Brain pericyte (primary cell): ENCODE measurements at places on chromosomes 16 and 17.

- peak; percentile 68 for DNase-seq
Measured at GRCh38 chr17:62628831-62629555, 1.5 kb downstream of the MRC2 start.

GRCh38 chr16:31253642-31254045, 6.1 kb upstream of the ITGAM start:
- DNase-seq: no peak

- DNase-seq: no peak
Measured at GRCh38 chr16:72189865-72190371, 18.0 kb upstream of the PMFBP1 start.

- no peak for DNase-seq
Measured at GRCh38 chr16:71645450-71645849, 19.5 kb downstream of the MARVELD3 start.

DNA sequence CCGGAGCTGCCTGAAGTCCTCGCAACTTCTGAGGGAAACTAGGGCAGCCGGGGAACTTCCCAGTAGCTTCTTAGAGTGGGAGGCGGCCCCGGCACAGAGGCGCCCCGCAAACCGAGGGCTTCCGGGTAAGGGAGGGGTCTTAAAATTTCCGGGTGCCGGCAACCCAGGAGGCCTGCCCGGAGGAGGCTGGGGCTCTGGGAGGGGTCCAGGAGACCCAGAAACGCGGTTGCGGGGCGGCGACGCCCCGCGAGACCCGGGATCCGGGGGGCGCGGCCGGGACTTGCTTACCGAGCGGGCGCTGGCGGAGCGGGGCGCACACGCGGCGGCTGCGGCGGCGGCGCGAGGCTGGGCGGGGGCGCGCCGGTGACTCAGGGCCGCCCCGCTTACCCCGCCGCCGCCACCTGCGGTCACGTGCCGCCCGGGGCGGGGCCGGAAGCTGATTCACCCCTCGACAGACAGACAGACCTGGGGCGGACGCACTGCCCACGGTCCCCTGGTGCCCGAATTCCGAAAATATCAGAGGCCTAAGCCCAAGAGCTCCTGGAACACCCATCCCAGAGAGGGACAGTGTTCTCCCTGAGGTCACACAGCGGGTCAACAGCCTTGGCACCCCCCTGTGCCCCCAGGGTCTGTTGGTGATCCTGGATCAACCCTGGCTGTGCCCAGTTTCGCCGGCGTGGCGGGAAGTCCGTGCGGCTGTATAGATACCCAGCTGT, at the start of gene FAM83G:
Gene FAM83G, minus strand, starts transcription at position 344 of the 716 bp plus-strand sequence. CDS start 723 bp downstream, outside the sequence.
- DNase-seq: no peak

DNA sequence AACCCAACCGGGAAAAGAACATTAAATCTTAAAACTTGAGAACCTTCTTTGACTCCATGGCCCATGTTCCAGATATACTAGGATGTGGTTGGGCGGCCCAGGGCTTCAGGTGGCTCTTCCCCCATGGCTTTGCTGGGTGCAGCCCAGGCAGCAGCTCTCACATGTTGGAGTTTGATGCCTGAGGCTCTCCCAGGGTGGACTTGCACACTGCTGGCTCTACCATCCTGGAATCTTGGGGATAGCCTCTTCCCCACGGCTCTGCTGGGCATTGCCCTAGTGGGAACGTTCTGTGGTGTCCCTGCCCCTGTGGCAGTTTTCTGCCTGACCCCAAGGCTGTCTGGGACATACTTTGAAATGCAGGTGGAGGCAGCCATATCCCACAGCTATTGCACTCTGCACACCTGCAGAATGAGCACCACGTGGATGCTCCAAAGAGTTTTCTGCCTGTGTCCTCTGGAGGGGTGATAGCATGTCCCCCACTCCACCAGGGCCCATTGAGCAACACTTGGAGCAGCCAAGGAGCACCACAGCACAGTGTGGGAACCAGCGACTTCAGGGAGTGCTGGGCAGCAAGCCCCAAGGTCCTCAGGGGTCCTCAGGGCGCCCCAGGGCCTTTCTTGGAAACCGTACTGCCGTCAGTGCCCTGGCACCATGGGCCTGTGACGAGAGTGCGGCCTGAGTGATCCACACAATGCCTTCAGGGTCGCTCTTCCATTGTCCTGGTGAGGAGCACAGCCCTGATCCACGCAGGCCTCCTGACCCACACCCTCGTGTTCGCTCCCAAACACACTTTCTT, 70.8 kb downstream of the GOSR1 start:
- DNase-seq: no peak

GRCh38 chr16:27721531-27722181, 171.7 kb downstream of the KATNIP start:
- DNase-seq: peak; percentile 67

DNA sequence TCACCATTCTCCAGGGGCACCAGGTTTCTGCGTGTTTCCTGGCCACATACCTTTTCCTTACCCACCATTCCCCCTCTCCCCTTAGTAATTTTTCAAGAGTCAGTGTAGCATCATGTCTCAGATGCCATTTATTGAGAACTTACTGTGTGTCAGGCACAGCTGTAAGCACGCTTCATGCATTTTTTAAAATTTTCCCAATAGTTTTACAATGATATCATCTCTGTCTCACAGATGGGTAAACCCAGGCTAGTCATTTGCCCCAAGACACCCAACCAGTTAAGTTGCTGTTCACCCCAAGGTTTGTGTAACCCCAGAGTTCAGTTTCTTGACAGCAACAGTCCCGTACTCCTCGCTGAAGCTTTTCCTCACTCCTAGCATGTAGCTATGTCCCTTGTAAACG, 56.4 kb upstream of the IRX3 start:
- DNase-seq: no peak

DNA sequence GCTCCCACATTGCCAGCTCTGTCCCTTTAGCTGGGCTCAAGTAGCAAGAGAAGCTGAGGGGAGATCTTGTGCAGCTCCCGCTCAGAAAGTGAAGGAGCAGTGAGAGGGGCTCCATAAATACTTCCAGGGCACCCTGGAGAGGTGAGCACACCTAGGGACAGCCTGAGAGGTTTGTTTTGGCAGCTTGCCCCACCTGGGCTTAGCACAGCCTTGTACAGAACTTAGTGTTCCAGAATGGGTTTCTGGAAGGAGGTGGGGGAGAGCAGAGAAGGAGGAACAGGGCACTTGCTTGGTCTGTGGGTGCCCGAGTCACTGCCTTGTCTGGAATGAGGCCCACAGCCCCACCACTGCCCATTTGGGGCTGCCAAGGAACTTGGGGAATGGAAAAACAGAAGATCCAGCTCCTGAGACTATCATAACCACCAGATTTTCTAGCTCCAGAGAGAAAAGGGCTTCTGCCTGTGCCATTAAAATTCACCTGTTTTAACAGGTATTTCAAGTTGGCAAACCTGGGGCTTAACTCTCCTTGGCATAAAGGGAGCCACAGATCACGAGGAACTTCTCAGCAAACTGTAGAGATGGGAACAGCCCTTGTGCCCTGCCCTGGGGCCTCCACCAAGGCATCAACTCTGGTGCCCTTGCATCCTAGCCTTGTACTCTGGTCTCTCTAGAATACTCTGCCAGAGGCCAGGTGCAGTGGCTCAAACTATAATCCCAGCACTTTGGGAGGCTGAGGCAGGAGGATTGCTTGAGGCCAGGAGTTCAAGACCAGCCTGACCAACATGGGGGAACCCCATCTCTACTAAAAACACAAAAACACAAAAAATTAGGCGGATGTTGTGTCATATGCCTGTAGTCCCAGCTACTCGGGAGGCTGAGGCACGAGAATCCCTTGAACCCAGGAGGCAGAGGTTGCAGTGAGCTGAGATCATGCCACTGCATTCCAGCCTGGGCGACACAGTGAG, 1.9 kb downstream of the PRR15L start:
- no peak for DNase-seq

- no peak for DNase-seq
Measured at GRCh38 chr16:84553873-84554399, 49.5 kb upstream of the MEAK7 start.

DNA sequence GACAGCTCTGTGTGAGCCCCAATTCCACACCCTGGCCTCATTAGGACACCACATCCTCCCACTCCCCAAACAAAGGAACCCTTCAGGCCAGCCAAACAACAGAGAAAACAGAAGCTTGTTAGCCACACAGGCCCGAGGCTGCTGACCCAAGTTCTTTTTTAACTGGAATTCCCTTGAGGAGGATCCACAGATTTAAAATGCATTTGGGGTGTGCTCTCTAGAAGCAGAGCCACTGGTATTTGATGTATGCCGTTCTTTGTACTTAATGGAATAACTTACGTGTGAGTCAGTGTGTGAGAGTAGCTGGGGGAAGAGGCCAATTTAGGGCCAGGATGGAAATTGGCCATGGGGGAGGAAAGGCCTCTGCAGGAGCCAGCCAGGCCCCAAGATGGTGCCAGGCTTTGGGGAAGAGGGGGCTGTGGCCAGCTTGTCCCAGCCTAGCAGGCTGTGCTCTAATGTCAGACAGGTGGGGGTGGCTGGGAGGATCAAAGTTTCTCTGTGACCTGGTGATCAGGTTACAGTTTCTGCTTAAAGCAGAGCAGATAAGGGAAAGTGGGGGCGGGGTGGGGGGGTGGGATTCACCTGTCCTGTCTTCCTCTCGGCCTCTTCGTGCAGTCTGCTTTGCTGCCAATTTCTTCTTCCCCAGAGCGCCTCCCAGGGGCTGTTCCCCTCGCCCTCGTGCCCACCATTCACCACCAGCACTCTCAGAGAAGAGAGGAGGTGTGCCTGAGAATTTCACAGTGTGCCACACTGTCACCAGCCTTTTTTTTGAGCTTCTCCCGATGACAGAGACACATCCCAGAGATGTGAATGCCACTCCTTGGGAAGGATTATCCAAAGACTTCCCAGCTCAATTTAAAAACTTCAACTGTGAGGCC, 50.8 kb downstream of the TOM1L2 start:
- DNase-seq: no peak
